Adrenal gland (tissue), 19 donors: ENCODE measurements at places on chromosomes 1 and 21. TPM values are rescaled to one million over a fixed set of nuclear protein-coding genes. Genes with fewer than 3 reads are reported as not detected.

DNA sequence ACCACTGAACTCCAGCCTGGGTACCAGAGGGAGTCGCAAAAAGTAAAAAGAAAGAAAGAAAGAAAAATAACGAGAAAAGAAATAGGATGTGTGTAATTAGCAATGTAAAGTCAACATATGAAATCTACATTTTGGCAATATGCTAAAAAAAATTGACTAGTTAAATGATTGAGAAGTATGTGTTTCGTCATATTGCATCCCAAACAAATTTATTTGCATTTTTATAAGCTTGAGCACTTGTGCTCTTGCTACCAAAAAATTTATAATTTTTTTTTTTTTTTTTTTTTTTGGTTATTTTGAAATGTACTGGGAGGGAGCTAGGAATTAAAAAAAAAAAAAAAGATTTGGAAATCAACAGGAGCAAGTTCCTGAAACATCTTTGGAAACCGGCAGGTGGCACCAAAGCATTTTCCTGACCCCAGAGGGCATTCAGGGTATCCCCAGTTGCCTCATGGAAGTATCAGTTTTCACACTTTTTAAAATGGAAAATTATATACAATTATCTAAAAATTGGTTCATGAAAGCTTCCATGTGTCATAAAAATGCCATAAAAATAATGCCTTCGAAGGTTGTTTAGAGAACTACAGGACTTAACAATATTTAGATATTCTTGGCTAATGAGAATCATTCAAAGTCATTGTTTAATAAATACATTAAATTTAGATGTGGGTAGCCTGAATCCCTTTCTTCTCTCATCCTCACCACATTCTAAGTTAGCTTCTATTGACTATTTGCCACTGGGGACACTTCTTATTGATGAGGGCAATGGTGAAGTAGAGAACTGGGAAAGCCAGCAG is 4.8 kb upstream of the HEATR1 start:
- peak; percentile 48 for DNase-seq

RWDD3 gene
- 12.0 TPM for total RNA-seq

GRCh38 chr1:231869364-231869763 is 242.8 kb downstream of the DISC1 start:
- no peak for DNase-seq

IL22RA1 gene
- 0.18 TPM for total RNA-seq

TRAF3IP3 gene
- 4.8 TPM for total RNA-seq

SYCP1 gene
- not detected for total RNA-seq

TATDN3 gene
- 13.6 TPM for total RNA-seq

DNA sequence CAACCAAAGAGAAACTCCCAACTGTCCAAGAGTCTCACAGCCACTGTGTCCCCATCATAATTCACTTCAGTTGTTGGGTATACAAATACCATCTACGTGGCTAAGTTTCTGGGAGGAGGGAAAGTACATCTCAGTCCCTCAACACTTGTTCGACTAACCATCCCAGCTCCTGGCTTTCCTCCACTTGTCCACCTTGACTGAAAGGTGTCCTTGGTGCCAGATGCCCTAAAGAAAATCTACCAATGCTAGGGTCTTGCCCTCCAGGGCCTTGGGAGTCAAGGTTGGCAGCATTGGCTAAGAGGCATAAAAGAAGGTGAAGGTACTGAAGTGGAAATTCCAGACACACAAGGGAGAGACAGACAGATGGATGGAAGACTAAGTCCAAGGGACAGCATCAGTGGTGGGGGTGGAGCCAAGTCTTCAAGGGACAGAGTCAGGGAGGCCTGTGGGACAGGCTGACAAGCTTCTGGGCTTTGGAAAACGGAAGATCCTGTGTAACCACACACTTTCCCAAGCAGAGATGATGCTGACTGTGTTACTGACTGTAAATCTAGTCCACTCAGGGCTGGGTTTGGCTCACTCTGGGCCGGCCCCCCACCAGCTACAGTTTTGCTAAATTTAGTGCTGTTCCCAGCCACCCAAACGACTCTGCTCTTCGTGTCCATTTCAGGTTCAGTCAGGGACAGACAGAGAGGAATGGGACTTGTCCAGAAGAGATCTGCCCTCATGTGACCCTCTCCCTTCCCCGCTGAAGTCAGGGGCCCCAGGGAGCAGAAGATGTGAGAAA is 60.1 kb downstream of the CD34 start:
- DNase-seq = peak; percentile 51

GRCh38 chr1:165738794-165739193 is 29.9 kb downstream of the TMCO1 start:
- no peak for DNase-seq

DNA sequence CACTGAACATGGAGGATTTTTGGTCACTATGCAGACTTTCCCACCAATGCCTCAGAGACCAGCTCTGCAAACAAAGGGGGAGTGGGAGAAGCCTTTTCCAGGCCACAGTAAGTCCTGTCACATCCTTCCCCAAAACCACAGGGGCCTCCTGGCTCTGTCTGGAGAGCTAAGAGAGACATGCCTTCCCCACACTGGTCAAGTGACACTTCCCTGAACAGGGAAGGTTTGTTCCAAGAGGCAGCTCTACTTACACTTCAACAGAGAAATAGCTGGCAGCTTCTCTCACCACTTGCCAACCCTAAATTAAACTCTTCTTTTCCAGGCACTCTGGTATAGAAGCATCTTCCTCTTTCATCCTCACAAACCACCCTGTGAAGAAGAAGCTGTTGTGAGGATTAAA is 39.7 kb downstream of the EDN2 start:
- no peak for DNase-seq

GRCh38 chr1:223006371-223006770 is 136.7 kb downstream of the TLR5 start:
- DNase-seq = no peak

DNA sequence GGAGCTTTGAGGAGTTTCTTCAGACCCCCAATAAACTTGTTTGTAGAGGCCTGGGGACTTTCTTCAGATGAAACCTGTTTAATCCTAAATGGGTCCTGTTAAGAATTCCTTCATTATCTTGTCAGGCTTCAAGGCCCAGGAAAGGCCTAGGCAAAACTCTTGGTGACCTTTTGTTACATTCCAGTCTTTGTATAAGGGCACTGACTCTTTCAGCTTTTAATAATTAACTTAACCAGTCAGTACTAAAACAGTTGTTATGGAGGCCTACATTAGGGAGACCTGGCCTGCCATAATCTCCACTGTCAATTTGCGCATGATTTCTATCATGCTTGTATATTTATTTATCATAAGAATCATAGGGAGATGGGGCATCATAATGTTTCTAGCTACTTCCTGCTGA is 110.2 kb downstream of the FCRL5 start:
- no peak for DNase-seq

FBXO2 gene
- total RNA-seq = 31.0 TPM

DNA sequence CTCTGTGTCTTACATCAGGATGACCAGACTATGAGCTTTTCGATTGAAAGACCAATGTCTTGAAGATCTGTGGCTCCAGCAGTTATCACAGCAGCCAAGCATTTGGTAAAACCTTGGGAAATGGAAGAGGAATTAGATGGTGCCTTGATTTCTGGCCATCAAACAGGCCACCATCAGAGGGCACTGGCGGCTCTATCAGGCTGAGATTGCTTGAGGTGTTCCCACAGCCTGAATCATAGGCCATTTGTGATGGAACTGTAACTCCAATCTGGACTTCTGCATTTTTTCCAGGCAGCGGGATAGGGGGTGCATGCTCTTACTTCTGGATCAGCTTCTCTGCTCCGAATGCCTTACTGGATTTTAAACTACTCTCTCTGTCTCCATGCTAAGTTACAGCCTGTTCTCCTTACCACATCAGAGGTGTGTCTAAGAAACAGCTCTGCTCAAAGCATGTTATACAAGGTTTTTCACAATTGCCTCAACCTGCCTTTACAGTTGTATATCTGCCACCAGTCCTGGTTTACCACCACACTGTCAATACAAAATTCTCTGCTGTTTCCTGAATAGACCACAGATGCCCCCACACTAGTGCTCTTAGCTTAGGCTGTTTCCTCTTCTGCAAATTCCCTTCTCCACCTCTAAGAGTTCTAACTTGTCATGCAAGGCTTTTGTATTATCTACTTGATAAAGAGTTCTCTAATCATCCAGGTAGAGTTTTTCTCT is 180.9 kb downstream of the PTGER3 start:
- peak; percentile 28 for DNase-seq

- DNase-seq = no peak
These were observed 29.5 kb downstream of the AK4 start for GRCh38 chr1:65177457-65177856.

ANKRD34A gene
- total RNA-seq = 0.24 TPM

DNA sequence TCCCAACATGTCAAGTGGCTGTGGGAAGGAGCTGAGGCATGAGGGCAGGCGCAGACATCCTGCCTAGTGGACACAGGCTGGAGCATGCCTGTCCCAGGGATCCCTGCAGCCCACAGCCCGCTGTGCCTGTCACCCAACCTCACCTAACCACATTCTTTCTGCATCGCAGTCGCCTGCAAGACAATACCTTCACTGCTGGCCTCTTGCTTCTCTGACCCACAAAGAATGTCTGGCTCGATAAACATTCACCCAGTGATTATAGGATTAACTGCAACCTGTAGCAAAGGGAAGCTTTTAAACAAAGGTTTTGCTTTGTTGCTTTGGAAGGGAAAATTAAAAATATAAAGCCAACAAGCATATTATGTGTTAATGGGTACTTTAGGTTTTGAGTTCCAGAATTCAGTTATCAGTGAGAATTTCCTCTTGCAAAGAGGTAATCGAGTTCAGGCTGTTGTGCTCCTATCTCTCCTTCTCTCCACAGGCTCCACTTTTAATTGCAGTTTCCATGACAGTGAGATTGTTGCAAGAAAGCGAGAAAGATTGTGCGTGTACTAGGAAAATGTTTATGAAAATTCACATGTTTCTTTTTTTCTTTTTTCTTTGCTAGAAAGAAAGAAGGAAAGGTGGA is 40.0 kb upstream of the ZNF648 start:
- no peak for DNase-seq

GIPC2 gene
- total RNA-seq = 53.4 TPM

DNA sequence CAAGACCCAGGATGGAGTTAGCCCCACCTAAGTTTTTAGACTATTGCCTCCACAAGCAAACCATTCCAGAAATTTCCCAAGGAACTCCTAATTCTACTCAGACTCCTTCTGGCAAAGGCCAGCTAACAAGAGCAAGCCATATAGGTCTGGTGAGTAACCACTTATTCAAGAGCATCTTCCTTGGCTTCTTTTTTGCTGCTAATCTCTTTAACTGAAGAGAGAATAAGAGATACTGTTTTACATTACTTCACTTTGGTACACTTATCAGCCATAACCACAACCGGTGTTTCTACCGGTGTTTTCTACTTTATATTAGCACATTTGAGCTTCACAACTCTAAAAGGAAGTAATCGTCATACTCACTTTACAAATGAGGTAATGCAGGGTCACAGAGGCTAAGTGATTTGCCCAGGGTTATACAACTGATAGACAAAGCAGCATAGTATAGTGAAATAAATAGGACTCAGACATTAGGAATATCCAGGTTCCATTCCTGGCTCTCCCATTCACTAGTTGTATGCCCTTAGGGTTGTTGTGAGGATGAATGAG is 1.7 kb upstream of the EPS15 start:
- DNase-seq = no peak

DNA sequence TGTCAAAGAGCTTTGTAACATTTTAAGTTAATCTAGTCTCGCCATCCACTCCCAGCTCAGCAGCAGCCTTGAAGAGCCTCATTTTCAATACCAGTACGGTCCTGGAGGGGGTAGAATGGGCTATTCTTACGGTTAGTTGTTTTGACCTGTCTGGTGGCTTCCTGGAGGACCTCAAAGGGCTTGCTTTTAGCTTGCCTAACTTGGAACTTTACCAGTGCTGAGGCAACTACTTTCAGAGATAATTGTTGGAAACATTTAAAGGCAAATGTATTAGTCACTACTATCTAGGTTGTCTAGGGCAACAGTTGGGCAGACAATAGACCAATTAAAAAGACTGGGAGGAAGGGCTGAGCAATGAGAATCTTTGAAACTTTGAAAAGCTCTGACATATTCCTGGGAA is 56.0 kb downstream of the TTLL7 start:
- no peak for DNase-seq

- no peak for DNase-seq
These were observed 40.6 kb downstream of the ERI3 start for GRCh38 chr1:44314452-44314851.

GRCh38 chr1:215600258-215600792 is 33.2 kb downstream of the KCTD3 start:
- no peak for DNase-seq

TRPM2 gene
- total RNA-seq = 13.1 TPM

DNA sequence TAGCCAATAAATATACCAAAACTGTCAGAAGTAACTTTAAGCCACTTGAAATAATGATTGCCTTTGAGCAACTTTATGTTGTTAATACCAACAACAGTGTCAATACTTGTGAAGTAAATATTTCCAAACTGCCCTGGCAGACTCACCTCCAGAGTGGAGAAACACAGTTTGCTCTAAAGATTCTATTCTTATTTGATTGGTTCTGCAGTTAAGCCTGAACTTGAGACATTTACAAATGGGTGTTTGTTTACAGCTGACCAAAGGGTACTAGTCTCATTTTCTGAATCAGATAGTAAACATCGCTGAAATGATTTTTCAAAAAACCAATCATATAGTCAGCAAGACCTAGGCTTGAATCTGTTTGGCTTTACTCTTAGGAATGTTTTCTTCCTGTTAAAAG is 1.3 kb upstream of the MYOC start:
- DNase-seq = no peak

DNA sequence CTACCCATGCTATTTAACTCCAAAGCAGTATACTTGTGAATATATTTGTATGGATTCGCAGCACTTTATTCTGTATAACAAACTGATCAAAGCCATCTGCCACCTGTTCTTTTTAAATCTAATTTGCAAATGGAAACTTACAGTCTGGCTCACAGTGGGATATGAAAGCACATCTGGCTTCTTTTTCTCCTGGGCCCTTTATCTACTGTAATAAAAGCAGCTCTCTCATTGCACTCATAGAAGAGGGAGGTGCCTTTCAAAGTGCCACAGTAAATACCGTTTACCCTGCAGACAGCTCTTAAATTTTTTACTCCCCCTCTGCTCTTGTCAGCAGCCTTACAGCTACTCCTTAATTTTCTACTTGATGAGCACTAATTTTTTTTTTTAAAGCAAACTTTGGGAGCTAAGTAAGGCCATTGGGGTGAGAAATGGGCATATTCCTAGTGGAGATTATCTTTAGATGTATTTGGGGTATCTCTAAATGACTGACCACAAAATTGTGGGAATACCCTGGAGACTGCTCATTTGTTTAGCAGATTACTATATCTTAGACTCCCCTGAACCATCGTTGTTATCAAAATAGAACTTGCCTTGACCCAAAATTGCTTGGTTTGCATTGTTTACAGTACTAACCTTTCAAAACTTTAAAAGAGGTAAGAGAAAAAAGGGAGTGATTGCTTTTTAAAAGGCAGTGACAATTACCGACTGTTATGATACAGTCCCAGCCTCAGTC is 110.1 kb downstream of the VPS13D start:
- DNase-seq = no peak
